ENCODE measurements at places on chromosomes 12 and 14.
A peak's percentile ranks its signal among the peaks of the same experiment; 100 is the strongest.

GRCh38 chr12:70254225-70254624 lies 11.0 kb downstream of the CNOT2 start:
- DNase-seq, result no peak

- DNase-seq, result no peak
Observed at GRCh38 chr14:92409043-92409442, 86.1 kb downstream of the SLC24A4 start.

- DNase-seq, result no peak
Observed at GRCh38 chr12:129089576-129089975, 236.3 kb downstream of the GLT1D1 start.

DNA sequence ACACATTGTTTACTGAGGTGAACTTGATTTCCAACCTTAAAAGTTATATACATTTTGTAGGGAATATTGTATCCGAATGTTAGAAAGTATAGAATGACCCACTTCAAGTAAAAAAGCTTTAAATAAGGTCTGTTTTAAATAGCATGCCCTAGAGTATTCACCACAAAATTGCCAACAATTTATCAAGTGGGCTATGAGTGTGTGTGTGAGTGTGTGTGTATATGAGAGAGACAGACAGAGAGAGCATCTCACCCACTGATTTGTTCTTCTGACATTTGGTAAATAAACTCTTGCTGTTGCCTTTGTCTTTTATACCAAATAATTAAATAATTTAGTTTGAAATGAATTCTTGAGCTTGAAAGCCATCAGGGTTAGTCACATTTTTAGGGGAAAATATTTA lies 29.8 kb upstream of the RAP1B start:
- no peak for DNase-seq

- peak; percentile 48 for DNase-seq
Observed at GRCh38 chr14:65169351-65169750, 67.0 kb upstream of the MAX start.

DNA sequence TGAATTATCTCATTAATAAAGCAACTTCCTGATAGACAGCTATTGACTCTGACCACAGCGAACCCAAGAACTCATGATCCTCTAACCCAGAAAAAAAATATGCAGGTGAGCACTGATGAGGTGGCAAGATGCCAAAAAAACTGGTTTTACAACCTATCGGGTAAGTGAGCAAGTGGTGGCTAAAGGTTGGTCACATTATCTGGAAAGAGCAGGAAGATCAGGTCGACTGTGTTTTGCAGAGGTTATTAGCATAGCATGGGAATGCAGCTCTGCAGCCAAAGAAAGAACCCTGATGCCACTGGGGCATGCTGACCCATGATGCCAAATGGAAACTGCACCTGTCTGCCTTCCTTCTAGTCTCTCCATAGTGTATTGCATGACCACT lies 23.5 kb downstream of the BHLHE41 start:
- DNase-seq, result no peak

DNA sequence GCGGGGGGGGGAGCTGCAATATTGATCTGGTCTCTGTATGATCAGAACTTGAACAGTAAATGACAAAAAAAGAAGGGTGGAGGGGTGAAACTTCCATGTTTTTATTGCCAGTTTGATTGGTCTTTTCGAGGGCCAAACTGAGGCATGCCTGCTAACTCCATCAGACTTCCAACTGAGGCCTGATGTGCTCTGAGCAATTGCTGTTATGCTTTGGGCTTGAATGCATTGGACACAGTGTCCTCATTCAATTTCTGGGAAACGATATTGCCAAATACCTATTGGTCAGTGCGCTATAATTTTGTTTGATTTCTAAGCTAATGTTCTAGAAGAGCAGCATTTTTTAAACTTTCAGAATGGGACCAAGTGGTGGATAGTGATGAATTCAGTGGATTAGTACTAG lies 2.1 kb upstream of the SLC38A2 start:
- DNase-seq, result no peak

DNA sequence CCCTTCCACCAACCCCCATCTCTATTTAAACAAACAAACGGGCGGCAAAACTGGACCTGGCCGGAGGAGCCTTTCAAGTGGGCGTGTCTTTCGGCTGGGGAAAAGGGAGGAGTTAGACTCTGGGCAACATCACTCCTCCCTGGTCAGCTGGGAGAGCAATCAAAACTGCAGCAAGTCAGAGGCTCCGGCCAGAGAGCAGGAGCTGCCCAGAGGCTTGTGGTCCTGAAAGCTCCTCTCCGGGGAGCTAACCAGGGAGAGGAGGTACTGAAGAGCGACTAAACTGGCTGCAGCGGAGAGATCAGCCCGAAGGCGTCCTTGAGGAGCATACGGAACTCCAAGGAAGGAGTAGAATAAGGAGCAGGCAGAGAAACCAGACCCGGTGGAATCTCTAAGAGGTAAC lies at the start of gene NEUROD4:
NEUROD4 (plus strand) TSS at position 191 of the 400 bp plus-strand sequence. CDS start 6,466 bp downstream, outside the sequence.
- peak; percentile 81 for DNase-seq

- DNase-seq, result no peak
Observed at GRCh38 chr14:71365361-71365760, 458.1 kb downstream of the PCNX1 start.

GRCh38 chr12:87336814-87337336 lies 692.3 kb downstream of the C12orf50 start:
- no peak for DNase-seq

- DNase-seq, result no peak
Observed at GRCh38 chr12:267581-268482, 5.2 kb upstream of the SLC6A13 start.

DNA sequence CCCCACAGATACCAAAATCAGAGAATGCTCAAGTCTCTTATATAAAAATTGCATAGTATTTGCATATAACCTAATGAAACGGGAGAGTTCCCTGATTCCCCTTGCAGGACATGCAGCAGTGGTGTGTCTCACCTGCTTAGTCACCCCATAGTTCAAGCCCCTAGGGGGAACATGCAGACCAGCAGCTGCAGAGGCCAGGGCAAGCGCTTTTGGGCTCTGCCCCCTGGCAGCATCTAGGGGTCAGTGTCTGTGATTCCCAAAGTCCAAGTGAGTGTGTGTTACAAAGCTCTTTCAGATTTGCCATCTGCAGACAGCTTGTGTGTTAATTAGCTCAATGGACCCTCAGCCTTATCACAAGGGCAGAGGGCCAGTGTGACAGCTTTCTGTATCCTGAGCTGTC lies 110.1 kb downstream of the DNAI7 start:
- DNase-seq, result no peak

- peak; percentile 54 for DNase-seq
Observed at GRCh38 chr12:132305991-132306884, 23.2 kb downstream of the GALNT9 start.

DNA sequence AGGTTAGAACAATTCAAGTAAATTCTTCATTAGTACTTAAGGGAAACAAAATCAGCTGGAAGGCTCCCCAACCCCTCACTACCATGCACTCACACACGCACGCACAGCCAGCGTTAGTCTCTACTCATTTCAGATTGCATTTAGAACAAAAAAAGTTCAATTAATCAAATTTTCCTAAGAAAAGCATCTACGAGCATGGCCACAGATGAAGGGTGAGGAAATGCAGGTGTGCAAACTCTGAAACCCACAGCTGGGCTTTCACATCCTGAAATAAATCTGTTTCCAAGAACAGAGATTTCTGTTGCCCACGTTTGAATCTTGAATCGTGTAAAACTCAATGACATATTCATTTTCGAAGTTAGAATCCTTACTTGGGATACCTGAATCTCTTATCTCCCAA lies 62.6 kb downstream of the SEL1L start:
- no peak for DNase-seq

- DNase-seq, result no peak
Observed at GRCh38 chr12:26192142-26192541, 3.2 kb upstream of the SSPN start.

- peak; percentile 75 for DNase-seq
Observed at GRCh38 chr14:68807148-68807600, 14.3 kb upstream of the ZFP36L1 start.

GRCh38 chr12:119699199-119699760 lies 31.3 kb downstream of the PRKAB1 start:
- DNase-seq, result no peak

DNA sequence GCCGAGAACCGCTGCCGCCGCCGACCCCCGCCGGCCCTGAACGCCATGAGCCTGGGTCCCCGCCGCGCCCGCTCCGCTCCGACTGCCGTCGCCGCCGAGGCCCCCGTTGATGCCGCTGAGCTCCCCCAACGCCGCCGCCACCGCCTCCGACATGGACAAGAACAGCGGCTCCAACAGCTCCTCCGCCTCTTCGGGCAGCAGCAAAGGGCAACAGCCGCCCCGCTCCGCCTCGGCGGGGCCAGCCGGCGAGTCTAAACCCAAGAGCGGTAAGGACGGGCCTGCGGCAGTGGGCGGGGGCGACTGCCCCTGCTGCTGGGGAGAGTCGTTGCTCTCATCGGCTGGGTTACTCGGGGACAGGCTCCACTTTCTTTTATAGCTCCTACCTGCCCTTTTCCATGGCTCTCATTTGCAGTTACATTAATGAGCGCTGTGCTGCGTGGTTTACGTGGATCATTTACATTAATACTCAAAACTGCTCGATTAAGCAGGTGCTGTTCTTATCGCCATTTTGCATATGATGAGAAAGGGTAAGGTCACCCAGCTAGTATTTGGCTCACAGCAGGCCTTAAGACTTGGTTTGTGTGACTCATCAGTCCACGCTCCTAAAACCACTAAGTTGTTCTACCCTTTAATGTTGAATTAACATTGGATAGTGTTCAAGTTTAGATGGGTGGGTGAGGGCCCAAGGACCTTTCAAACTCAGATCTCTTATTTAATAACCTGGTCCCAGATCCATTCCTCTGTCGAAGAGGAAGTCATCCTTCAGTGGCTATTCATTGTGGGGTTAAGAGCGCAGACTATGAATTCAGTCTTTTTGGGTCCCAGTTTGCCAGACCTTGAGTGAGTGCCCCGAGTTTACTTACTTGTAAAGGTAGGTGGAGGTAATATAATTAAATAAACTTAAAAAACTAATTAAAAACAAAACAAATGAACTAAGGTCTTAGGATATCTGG lies 823 bp downstream of the RNF10 start:
- peak; percentile 78 for DNase-seq

- DNase-seq, result peak; percentile 76
Observed at GRCh38 chr14:51979088-51979709, 10.1 kb upstream of the RTRAF start.
